ENCODE measurements at places on chromosomes 16 and 17.
A peak's percentile ranks its signal among the peaks of the same experiment; 100 is the strongest.

GRCh38 chr17:1053661-1054360 is 56.9 kb downstream of the TIMM22 start:
- DNase-seq, result no peak

GRCh38 chr16:9679213-9679767 is 502.9 kb downstream of the GRIN2A start:
- DNase-seq, result no peak

DNA sequence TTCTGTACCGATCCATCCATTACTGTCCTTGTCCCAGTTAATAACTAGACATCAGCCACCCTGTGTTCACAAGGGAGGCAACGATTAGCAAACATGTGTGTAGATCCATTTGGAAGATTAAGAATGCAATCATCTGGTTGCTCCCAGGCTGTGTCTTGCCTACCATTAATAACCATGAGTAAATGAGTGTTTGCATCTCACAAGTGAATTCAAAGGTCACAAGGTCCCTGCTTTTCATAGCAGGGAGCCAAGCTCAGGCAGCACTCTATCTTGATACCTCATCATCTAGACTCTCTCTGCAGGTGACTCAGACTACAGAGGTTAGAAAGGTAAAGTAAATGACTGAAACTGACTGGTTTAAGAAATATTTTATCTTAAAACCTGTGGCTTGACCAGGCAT is 25.3 kb downstream of the VWA3A start:
- DNase-seq, result no peak

DNA sequence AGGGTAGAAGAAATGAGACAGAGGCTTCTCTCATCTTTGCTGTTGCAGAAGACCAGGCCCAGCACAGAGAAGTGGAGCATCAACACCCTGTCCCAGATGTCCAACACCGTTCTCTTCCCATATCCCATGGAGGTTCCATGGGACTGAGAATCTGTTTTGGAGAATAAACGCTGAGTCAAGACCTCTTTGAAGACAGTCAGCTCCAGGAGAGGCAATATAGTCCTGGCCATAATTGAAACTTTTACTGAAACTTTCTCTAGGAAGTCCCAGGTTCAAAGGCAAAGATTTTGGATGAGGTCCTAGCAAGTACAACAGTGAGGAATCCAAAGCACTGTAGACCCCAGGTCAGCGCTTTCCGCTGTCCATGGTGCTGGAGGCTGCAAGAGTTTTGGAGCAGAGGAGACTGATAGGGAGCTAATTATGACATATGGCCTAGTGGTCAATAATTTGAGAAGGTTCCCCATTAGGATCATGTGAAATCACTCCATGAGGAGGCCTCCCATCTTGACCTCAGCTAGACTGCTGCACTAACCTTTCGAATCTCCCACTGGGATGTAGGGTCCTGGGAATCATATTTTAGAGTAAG is 36.0 kb downstream of the OSBPL7 start:
- no peak for DNase-seq

DNA sequence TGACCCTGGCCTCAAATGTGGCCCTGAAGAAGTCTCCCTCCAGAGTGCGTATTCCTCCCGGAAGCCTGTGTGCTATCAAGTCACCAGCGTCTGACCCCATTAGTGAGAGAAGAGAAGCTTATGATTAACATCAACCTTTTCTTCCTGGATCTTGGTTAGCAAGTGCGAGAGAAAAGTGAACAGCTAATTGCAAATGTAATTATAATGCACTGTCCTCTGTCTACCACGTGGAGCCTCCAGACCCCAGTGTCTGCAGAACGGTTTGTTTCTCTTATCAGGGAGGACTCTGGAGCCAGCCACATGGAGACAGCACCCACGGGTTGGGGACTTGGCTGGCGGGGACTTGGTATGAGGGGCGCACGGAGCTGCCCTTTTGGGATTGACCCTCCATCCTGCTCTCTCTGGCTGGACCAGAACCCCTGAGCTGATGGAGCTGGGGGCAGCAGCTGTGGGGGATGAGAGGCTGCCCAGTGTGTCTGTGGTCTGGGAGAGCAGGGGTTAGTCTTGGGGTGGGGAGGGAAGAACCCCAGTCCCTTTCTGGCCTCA is 5.7 kb upstream of the TAC4 start:
- no peak for DNase-seq

DNA sequence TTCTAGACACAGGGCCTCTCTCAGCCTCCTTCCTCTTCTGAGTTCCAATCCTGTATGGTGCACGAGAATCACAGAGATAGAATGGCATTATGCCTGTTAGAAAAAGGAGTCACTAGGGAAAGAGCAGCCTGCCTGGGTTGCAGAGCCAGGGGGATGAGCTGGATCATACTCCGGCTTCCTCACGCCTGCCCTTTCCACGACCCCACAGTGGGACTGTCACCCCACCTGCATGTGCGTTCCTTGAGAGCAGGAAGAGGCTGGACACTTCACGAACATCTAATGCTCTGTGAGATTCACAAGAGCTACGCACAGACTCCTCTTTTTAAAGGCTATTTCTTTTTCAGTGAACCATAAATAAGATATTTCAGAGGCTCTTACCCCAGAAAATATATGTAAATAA is 54.8 kb downstream of the N4BP1 start:
- DNase-seq, result no peak

DNA sequence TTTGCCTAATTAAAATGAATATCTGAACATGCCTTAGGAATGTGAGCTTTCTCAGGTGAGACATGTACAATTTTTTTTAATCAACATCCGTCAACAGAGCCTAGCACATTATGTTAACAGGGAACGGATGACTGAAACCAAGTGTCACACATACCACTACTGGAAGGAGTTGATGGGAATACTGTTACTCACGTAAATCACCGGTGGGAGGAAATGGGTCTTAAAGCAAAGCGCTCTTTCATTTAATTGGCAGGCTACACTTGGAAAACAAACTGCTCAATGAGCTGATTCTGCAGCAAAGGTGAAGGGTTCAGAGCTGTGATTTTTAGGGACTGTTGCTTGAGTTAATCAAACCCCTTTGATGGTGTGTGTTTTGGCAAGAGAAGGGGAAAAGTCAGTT is 4.8 kb downstream of the CPPED1 start:
- no peak for DNase-seq

GRCh38 chr16:67857547-67858233 is 10.2 kb upstream of the CENPT start:
- no peak for DNase-seq

DNA sequence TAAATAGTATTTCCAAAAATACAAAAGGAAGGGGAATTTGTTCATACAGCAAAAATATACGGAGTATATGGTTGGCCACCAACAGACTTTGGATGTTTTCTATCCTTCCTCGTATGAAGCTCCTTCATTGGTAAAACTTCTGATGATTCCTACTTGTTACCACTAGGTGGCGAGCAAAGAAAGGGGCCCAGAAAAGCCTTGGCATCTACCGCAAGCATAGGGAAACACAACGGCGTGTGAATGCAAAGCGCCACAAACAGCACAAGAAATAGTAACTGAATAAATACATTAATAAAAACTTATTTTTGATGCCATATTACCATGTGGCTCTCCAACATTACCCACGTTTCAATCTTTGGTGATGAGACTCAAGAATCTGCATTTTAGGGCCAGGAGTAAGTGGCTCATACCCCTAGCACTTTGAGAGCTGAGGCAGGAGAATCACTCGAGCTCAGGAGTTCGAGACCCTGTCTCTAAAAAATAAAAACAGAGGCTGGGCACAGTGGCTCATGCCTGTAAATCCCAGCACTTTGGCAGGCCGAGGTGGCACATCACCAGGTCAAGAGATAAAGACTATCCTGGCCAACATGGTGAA is 34.5 kb downstream of the YWHAE start:
- peak; percentile 70 for DNase-seq

DNA sequence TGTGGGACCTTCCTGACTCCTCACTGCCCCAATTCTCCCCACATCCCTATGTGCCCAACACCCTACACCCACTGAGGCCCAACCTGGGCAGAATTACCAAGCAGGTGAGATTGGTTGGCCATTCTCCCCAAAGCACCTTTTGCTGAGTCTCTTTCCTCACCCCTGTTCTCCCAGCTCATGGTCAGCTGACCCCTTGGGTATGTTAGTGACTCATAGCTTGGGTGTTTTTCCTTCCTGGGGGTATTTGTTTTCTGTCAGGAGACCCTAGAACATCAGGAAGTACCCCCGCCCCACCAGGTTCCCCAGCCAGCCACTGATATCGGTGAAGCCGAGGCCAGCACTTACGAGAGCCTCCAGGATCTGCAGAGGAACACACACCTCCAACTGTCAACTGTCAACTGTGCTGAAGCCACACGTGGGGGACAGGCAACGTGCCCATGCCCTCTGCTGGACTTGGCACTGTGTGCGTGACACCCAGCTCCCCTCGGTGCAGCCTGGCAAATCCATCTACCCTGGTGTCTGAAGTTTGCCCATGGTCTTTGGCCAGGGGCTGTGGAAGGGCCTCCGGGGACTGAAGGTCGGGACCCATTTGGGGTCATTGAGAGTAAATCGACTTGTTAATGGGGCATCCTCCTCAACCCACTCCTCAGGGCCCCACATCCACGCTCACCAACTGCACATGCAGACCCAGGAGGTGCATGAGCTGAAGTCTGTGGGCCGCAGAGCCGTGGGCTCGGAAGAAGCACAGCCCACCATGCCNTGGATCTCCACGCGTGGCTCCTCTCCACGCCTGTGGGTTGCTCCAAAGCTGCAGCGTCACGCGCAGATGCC is 53.1 kb downstream of the METRNL start:
- no peak for DNase-seq

GRCh38 chr17:72715906-72716572 is 376.4 kb downstream of the SLC39A11 start:
- DNase-seq, result no peak

- DNase-seq, result peak; percentile 87
Measured at GRCh38 chr16:68257251-68257905, 6.9 kb upstream of the SLC7A6 start.

- DNase-seq, result no peak
Measured at GRCh38 chr17:263773-264172, 82.3 kb upstream of the DOC2B start.

GRCh38 chr16:28183930-28184329 is 27.8 kb downstream of the XPO6 start:
- DNase-seq, result no peak

- DNase-seq, result no peak
Measured at GRCh38 chr17:64250233-64250835, 12.7 kb downstream of the TEX2 start.

- DNase-seq, result no peak
Measured at GRCh38 chr17:13735444-13735843, 133.7 kb upstream of the HS3ST3A1 start.

DNA sequence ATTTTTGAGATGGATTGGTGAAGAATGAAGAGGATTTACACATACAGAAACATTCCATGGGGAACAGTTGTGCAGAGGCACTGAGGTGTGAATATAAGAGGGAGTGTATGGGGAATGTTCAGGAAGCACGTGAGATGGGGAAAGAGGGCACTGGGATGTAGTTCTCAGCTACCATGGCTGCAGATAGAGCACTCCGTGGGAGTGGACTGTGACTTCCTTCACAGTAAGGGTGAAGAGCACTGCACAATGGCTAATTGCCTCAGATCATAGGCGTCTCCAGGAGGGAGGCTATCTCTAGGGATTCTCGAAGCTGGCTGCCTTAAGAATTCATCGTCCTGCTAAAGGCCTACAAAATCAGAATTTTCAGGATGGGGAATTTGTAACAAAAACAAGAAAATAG is 7.0 kb downstream of the YPEL2 start:
- no peak for DNase-seq

- DNase-seq, result no peak
Measured at GRCh38 chr16:59878999-59879398, 1144.9 kb upstream of the GOT2 start.

DNA sequence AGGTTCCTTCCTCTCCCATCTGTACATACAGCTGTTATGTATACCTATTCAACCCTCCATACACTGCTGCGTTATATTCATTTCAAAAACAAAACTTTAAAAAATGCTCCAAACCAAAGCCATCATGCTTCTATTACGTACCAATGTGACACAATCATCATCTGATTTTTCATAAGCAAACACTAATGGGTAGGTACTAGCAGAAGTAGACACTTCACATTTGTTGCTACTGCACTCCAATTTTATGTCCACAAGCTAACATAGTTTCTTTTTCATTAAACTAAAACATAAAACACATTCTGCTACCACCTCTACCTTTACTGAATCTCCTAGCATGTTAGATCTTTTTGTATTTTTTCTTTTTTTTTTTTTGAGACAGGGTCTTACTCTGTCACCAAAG is 57.5 kb downstream of the PARN start:
- no peak for DNase-seq

DNA sequence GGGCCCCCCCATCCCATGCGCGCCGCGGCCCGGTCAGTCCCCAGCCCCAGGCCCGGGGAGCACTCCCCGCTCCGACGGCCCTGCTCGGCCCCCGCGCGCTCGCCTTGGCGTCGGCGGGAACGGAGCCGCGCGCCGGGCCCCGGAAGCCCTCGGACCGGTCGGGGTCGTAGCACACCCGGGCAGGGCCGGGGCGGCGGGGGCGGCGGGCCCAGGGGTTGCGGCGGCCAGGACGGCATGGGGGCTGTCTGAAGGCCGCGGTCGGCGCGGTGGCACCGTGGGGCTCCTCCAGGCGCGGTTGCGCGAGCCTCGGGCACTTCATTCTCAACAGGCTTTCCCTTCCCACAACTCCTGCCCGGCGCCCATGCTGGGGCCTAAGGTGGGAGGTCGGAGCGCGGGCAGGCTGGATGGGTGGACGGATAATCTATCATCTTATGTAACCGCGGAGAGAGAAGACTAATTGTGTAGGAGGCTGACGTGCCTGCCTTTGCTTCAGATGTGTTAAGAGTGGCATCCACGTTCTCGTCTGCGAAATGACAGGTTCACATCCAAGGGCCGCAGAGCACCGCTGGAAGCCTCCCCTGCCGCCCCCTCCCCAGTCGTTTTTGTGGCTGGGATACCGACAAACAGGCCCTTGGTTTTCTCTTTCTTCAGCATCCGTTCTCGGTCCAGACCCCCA is 708 bp downstream of the BAIAP2 start:
- no peak for DNase-seq

- DNase-seq, result no peak
Measured at GRCh38 chr17:45752246-45752645, 31.9 kb upstream of the CRHR1 start.

GRCh38 chr17:15341385-15341849 is at the start of gene TEKT3:
Gene TEKT3, minus strand, starts transcription at chr17:15341597. Its CDS starts 10,012 bp downstream, at chr17:15331585.
- no peak for DNase-seq

- DNase-seq, result no peak
Measured at GRCh38 chr17:29709866-29710519, 87.3 kb upstream of the CORO6 start.

GRCh38 chr17:60455378-60455777 is 33.1 kb downstream of the CHCT1 start:
- no peak for DNase-seq

GRCh38 chr17:78421534-78422266 is 43.3 kb downstream of the PGS1 start:
- DNase-seq, result peak; percentile 54
